ENCODE measurements at places on chromosomes 13 and 19.

DNA sequence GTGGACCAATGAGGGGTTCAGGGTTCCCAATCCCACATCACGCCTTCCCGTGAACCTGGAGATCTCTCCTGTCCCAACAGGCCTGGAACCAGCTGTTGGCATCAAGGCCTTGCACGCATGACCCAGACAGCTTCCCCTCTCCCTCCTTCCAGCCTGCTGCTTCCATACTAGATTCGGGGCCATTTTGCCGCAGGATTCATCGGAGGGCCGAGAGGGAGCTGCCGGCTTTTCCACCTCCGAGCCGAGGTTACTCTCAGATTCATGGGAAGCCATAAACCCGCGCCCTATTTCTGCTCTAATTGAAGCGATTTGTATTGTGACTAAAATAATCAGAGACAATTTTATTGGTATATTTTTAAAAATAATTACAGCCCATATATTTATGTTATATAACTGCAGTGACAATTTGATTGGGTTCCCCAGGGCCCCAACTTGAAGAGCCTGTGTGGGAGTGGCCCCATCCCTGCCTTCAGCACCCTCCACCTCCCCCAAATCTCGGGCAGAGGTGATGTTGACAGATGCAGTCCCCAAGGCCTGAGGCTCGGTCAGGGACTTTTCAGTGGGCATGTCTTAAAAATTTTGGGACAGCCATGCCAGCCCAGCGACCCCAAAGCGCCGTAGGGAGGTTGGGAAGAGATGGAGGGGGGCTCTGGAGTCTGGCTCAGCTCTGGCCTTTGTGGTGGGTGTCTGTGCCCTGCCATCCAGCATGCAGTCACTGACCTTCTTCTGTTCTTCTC lies 30.8 kb upstream of the PEPD start:
- DNase-seq = no peak

DNA sequence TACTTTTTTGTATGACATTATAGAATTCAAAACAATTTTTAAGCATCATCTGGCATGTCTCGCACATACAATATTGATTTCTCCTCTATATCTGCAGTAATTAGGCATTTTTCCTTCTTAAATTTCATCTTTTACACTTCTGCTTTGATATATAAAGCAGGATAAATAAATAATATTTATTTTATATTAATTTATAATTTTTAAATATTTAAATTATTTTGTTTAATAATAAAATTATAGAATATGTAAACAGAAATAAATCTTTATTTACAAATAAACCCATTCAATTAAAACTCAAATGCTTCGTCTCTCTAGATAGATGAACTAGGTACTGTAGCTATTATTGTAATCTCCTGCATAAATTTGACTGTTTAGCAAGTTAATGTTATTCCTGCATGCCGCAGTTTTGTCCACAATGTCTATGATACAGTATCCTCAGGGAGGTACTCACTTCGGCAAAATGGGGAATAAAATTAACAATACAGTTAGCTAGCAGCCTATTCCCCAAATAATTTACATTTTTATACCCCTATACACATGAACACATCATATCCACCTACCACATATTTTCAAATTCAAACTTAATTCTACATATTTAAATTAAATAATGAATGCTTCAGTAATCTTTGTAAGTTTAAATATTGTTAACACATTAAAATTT lies 473.6 kb upstream of the SLC10A2 start:
- no peak for DNase-seq

GRCh38 chr13:35025314-35025713 lies 83.2 kb downstream of the NBEA start:
- no peak for DNase-seq

GRCh38 chr19:40803857-40804782 lies 5.1 kb downstream of the EGLN2 start:
- DNase-seq = no peak

DNA sequence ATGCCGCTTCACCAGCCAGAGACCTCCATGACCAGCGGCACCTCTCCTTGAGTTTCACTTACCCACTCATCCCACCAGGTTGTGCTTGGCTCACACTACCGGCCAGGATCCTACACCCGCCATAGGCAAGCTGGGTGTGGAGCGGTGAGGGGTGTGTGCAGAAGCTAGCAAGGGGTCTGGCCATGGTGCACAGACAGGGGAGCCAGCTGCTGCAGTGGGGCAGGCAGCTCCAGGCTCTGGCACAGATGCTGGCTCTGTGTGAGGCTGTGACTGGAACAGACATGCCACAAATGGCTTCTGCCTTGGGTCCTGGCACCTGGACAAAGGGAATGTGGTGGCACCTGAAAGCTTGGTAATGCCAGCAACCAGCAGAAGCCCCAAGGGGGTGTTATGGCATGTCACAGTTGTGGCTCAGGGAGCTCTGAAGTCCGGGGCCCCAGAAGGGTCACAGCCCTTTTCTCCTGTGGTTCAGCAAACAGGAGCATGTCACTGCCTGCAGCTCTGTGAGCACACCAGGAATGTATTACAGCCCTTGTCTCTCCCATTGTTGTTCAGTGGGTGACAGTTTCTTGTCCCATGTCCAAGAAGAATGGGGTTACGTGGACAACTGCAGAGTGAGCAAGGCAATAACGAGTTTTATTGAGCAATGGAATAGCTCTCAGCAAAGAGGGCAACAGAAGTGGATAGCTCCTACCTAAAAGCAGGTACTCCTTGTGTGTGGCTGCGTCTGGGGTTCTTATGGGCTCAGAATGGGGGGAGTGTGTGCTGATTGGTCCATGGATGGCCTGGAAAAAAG lies 2791.0 kb upstream of the PCDH20 start:
- DNase-seq = no peak

DNA sequence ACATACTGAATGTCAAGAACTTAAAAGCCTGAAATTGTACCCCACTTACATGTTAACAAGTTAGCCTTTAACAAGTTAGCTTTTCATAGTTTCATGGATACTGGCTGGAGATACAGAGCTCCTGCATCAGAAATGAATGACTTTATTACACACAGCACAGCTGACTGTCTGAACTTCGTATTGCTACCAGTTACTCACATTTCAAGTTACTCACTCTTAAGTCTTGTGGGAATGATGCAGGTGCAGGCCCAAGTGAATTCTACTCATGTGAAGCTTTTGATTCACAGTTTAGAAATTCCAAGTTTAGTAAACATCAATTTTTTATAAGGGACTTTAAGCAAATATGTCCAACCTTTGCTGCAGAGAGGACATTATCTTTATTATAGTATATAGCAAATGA lies 762.2 kb upstream of the PRR20A start:
- no peak for DNase-seq

DNA sequence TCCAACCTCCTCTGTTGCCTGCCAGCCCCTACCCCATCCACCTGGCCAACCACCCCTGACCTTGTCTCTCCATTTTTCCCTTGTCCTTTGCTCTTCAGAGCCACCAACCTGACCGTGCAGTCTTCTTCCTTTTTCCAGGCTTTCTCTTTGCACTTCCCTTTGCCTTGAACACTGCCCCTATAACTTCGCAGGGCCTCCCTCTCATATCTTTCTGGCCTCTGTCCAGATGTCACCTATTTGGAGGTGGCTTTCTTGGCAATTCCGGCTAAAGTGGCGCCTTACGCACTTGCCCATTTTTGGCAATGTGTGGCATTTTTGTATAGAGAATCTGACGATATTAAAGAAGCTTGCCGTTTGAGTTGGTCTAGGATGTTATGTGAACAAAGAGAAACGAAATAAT lies 844 bp downstream of the ZNF543 start:
- DNase-seq = no peak

GRCh38 chr13:99215184-99215830 lies 14.7 kb downstream of the UBAC2 start:
- DNase-seq = no peak

Measured in NCI-H1092 (cell line).